ENCODE measurements at places on chromosomes 12 and 14.

GRCh38 chr12:53057816-53058500 lies 8.1 kb downstream of the TNS2 start:
- DNase-seq = no peak

DNA sequence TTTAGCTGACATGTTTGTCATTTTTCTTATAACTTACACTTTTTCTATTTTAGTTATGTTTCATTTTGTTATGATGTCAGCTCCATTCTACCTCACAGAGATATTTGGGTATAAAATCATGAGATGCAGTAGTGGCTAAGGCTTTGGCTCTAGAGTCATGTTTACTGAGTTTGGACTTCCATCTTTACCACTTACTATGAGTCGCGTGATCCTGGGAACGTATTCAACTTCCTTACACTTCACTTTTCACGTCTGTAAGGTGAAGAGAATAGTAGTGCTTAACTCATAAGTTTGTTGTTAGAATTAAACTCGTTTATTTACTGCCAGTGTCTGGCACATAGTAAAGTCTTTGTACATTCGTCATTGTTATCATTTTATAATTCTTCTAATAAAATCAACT lies 126.3 kb downstream of the ERC1 start:
- no peak for DNase-seq

DNA sequence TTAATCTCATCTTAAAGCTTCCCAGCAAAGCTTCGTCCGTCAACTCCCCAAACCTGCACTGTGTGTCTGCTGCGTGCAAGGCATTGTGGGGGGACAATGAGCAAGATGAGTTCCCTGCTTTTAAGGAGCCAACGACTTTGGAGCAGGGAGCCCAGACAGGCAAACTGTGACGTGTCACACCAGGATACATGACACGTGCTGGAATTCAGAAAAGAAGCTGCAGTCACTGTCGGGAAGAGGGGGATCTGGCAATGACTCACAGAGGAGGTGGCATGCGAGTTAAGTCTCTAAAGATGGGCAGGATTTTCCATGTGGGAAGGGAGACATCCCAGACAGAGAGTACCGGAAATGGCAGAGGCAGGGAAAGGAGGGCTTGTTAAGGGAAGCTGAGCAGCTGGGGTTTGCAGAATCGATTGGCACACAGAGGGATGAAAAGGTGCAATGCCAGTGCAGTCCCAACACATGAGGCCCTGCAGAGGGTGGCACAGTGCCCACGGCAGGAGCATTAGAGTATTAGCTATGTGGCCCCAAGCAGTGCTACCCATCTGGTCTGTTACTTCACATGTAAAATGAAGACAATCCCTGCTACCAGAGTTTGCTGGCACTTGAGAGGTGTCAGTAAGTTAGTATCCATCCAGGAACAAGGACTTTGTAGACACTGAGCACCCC lies 52.9 kb downstream of the SETD3 start:
- no peak for DNase-seq

DNA sequence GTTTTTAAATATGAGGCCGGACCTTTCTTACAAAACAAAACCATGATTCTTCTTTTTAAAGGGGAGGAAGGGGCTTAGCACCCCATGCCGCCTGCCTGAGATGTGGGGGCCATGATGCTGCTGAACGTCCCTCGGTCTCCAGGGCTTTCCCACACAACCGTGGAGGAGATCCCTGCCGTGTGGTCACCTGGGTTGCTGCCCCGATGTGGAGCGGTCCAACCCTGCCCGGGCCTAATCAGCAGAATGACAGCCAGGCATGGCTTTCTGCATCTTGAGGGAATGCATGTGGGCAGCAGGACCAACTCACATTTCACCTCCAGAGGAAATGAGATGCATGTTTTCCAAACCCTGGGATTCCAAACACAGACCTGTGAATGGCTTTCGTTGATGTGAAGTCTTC lies 48.9 kb upstream of the C14orf180 start:
- DNase-seq = no peak

DNA sequence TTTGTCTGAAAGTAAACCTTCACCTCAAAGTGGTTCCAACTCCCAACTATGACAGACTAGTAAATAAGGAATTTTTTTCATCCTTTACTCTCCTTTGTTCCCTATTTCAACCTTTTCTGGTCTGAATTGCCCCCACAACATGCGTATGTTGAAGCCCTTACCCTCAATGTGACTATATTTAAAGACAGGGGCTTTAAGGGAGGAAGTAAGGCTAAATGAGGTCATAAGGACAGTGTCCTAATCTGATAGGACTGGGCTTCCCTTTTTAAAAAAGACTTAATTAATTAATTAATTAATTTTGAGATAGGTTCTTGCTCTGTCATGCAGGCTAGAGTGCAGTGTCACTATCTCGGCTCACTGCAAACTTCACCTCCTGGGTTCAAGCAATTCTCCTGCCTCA lies 86.3 kb downstream of the VCPKMT start:
- no peak for DNase-seq

GRCh38 chr12:6964605-6965025 lies 5.8 kb downstream of the PHB2 start:
- no peak for DNase-seq

DNA sequence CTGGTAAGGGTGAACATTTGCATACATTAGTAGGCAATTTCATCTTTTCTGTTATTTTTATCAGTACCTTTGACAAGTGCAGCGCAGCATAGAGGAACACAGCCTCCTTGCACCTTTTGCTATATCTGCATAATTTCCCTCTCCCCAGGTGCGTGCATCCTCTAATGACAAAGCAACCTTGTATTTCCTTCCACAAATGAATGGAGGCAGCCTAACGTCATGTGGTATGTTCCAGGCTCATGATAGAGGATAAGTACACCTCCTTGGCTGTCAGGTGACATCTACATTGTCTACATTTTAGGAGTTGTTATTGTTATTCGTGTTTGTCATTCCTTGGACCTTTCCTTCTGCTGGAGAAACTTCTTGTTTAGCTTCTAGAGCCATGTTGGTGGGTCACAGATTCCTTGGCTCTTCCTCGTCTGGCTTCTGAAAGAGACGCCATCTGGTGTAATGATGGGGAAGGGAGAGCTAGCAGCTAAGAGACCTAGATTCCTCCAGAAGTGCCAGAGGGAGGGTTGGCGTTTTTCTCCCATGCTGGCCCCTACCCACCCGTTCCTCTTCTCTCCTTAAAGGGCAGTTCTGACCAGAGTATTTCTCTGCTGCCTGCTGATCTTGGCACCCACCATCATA lies 37.0 kb downstream of the EVL start:
- no peak for DNase-seq

DNA sequence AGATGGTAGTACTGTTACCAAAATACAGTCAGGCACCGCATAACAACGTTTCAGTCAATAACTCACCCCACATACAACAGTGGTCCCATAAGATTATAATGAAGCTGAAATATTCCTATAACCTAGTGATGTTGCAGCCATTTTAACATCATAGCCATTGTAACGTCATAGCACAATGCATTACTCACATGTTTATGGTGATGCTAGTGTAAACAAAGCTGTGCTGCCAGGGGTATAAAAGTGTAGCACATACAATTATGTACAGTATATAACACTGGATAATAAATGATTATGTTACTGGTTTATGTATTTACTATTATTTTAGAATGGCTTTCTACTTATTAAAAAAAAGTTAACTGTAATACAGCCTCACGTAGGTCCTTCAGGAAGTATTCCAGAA lies 37.0 kb downstream of the GPR137C start:
- DNase-seq = no peak

DNA sequence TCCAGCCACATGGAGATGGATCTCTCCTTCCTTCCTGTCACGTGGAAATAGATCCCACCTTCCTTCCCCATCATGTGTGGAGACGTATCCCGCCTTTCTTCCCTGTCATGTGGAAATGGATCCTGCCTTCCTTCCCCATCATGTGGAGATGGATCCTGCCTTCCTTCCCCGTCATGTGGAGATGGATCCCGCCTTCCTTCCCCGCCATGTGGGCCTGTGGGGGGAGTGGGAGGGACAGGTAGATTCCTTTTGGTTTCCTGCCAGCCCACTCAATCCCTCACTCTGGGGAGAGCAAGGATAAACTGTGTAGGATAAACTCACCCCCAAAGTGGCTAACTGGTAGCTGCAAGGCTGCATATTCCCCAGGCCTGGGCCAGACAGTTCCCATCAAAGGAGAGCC lies 31.7 kb upstream of the TDRD9 start:
- DNase-seq = no peak

DNA sequence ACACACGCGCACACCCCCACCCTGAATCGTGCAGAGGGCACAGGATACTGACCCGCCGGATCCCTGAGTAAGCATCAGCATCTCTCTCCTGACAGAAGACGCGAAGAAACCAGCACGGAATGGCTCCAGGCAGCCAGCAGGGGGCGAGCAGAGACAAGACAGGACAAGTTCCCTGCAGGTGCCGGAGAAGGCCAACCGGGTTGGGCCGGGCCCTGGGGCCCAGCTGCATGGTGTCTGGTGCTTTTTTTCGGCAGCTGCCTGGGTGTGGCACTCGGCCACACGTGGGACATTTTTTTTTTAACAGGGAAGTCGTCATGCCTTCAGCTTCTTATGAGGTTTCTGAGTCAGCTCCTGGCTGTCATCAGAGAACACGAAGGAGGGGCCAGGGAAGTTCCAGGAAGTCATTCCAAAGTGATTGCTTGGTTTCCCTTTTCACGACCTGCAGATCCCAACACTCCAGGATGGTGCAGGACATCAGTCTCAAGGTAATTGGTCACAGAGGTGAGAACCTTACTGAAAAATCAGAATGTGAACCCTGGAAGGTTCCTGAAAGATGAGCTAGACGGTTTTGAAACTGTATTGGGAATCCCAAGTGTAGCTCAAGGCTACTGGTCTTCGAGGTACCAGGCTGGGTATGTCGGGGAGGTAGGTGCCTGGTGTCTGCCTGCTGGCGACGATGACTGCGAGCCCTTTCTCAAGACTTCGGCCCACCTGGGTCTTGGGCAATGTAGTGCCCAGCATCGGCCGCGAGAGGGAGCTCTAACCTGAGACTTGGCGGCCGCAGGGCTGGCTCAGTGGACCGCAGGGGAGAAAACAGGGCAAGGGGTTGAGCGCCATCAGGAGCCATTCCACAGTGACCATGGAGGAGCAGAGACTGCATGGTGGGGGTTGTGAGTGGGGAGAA lies 190.8 kb upstream of the PRMT8 start:
- peak; percentile 53 for DNase-seq

DNA sequence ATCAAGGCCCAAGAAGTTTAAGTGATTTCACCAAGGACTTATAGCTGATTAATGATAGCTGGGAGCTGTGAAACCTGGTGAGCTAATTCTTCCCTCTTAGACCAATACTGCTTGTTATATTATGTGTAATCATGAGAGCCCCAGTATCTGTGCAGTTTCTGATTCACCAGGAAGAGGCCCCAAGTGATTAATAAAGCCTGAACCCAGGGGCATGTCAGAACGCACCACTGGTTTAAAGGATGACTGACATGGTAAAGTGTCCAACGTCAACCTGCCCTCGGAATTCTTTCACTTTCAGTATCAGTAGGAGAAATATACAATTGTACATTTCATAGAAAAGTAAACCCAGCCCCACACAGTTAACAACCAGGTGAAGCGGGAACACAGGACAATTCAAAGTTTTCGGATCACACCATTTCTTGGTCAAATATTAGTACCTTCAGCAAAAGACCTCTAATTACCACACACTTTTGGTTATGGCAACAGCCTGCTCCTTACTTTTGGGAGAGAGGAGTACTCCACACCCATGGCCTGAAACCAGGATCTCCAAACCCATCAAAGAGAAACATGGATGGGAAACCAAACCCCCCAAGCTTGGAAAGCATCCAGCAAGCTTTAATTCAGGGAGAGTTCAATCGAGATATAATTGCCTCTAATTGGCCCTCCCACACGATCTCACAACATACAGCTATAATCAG lies 28.5 kb downstream of the TMCC3 start:
- no peak for DNase-seq

DNA sequence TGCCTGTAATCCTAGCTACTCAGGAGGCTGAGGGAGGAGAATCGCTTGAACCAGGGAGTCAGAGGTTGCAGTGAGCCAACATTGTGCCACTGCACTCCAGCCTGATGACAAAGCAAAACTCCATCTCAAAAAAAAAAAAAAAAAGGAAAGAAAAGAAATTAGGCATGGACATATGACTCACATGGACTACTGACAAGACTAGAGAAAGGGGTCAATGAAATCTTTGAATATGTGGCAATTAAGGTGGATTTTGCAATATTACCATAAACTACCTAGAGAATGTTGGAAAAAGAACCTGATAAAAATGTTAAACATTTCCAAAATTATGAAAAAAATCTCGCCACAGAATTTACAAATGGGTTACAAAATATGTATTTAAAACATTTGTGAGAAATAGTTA lies 873.6 kb downstream of the C12orf50 start:
- DNase-seq = no peak

DNA sequence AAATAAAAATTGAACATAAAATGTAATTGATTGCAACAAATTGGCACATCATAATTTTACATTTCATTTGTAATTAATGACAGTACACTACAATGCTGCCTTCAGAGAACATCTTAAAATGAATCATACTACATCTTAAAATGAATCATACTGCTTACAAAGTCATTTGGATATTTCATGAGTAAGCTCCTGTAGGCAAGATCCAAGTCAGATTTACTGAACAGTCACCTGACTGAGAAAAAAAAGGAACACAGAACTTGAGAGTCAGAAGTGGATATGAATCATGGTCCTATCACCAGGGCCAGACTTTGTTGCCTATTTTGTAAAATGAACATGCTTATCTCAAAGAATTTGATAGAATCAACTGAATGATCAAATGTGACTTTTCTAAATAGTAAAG lies 32.7 kb upstream of the FBLN5 start:
- no peak for DNase-seq

DNA sequence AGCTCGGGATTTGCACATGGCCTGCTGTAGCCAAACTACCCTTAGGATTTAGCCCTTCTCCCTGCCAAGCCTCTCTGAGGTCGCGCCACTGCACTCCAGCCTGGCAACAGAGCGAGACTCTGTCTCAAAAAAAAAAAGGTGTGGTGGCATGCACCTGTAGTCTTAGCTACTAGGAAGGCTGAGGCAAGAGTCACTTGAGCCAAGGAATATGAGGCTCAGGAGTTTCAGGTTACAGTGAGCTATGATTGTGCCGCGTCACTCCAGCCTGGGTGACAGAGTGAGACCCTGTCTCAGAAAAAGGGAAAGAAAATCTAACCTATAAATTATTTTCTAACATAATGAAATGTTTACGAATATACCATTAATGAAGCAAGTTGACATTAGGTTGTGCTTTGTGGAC lies 29.7 kb downstream of the ESRRB start:
- DNase-seq = no peak

DNA sequence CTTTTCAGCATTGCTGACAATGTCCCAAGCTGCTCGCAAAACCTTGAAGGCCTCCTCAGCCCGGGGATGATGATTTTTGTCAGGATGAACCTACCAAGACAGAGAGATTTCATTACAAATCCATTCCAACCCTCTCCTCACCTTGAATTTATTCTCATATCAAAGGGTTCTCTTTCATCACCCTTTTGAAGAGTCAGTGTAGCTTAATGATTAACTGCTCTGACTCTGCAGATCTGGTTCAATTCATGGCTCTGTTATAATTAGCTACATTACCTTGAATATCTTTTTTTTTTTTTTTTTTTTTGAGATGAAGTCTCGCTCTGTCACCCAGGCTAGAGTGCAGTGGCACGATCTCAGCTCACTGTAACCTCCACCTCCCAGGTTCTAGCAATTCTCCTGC lies 5.6 kb downstream of the ORMDL2 start:
- no peak for DNase-seq
